ENCODE measurements at places on chromosomes 4 and X.
A peak's percentile ranks its signal among the peaks of the same experiment; 100 is the strongest.

GRCh38 chr4:15233626-15234025 is 194.2 kb upstream of the C1QTNF7 start:
- DNase-seq = peak; percentile 49

DNA sequence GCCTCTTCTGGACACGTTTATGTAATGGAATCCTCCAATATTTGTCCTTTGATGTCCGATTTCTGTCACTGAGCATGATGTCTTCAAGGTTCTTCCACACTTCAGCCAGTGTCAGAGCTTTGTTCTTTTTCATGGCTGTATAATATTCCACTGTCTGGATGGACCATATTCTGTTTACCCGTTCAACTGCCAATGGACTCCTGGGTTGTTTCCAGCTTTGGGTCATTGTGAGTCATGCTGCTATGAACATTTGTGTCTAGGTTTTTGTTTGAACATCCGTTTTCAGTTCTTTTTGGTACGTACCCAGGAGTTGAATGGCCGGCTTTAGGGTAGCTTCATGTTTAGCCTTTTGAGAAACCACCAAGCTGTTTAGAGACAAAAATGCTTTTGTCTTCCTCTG is 93.2 kb downstream of the SHOX start:
- DNase-seq = no peak

DNA sequence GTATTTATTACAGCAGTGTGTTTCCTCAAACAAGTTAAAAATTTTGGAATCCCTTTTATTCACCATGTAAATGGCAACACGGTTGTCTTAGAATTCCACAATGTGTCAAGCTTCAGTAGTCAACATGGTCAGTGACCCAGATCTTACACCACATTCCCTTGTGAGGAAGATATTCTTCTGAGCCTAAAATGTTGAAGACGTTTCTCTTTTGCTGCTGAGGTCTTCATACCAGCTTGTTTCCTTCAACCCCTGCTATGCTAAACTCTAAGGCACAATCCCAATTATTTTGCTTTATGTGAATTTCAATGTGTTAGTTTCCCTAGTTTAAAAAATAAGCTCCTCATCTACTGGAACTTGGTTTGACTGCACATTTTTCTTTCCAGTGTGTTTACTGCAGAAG is 17.6 kb upstream of the LDB2 start:
- DNase-seq = no peak

GRCh38 chr4:53863158-53863557 is 201.2 kb downstream of the CHIC2 start:
- no peak for DNase-seq

GRCh38 chr4:182547435-182547834 is 304.2 kb downstream of the TENM3 start:
- DNase-seq = no peak

- no peak for DNase-seq
Measured at GRCh38 chrX:51893931-51894696, 691 bp downstream of the MAGED1 start.

DNA sequence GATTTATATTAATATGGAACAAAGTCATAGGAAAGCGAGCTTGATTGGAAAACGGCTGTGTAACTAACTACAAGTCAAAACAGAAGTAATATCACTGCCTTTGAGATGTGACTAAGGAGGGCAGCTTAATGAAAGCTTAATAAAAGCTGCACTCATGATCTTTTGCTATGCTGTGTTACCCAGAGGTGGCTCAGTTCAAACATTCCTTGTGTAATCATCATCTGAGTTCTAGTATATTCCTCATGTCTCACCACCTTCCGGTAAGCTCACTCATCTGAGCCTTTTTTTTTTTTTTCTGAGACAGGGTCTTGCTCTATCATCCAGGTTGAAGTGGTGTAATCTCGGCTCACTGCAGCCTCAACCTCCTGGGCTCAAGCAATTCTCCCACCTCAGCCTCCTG is 5.0 kb downstream of the GRPEL1 start:
- DNase-seq = no peak

DNA sequence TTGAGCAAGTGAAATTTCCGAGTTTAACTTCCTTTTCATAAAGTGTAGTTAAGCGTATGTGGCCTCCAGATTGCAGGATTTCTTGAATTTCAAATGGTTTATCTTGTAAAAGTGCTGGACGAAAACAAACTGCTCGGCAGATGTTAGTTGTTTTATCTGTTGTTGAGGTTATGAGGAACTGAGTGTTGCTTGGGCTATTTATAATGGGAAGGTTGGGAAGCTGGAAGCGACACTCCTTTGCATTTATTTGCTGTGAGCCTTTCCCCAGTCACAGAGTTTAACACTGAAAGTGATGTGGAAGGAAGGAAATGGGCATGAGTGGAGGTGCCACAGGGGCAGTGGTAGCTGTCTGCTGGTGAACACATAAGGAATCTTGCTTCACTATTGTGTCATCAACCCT is 284.9 kb downstream of the PCDH7 start:
- DNase-seq = no peak

DNA sequence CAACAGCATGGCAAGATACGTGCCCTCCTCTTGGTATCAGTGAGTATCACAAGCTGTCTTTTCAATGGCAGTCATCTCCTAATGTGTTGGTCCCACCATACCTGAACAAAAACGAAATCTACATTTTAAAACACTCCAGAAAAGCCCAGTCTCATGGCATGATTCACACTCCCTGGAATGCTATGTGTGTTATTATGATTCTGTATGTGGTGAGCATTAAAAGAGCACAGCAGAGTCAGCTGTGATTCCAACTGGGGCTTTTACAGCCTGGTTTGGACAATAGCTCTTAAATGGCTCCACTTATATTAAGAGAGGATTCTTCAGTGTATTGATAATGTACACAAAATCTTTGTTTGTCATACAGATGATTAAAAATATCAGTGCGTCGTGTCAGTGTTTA is 274.1 kb upstream of the GK2 start:
- DNase-seq = no peak

- no peak for DNase-seq
Measured at GRCh38 chr4:111016416-111016815, 393.5 kb upstream of the PITX2 start.
